Stimulated activated CD8-positive, alpha-beta memory T cell treated with anti-CD3 and anti-CD28 coated beads, Interleukin-2, amount 100 ng/mL, for 48 hours (primary cell): ENCODE measurements at places on chromosomes 12 and 14.

GRCh38 chr12:27193854-27194544 is 50.1 kb upstream of the STK38L start:
- DNase-seq = no peak

GRCh38 chr14:55438066-55438683 is 2.2 kb downstream of the TBPL2 start:
- DNase-seq = no peak

DNA sequence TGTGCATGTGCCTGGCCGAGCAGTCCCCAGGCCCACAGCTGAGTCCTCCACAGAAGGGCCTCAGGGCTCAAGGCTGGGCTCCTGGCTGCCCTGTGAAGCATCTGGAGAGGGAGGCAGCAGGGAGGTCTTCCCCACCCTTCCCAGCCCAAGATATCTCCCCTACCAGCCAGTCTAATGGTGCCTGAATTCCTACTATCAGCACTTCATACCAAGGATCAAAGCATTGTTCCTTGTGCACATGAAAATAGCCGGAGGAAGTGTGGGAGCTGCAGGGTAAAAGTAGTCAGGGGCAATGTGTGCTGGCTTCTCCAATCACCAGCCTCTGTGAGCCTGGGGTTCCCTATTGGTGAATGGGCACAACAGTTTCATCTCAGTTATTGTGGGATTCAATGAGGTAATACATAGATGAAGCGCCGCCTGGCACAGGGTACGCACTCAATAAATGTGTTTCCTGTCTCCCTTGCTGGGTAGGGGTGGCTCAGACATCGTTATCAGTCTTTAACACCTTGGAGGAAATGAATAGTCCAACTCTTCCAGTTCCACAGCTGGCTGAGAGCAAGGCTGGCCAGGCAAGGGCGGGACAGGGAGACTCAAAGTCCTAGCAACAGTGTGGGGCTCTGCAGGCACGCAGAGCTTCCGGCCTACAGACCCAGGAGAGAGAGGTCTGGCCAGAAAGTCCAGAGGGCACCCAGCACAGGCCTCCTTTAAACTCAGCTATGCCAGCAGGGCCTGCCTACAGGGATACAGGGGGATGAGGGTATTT is 39.1 kb upstream of the PNMA1 start:
- no peak for DNase-seq

DNA sequence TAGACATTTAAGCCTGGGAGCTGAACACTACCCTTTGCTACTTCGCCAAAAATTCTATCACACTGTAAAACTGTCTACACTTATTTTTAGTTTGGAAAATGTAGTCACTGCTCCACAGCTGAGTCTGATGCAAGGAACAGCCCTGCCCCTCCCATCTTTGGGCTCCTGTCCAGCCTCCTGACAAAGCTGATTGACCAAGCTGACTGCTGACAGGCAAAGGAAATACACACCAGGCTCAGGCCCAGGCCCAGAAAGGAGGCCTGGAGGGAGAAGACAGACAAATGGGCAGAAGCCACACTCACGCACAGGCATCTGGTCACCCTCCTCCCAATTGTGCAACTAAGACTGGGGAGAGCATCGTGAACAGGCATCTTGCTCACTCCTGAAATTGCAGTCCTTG is 55.3 kb downstream of the ISCA2 start:
- no peak for DNase-seq

GRCh38 chr12:21223930-21224329 is 92.9 kb downstream of the SLCO1B1 start:
- no peak for DNase-seq

- no peak for DNase-seq
Observed at GRCh38 chr12:116366456-116366776, 88.9 kb upstream of the MED13L start.

DNA sequence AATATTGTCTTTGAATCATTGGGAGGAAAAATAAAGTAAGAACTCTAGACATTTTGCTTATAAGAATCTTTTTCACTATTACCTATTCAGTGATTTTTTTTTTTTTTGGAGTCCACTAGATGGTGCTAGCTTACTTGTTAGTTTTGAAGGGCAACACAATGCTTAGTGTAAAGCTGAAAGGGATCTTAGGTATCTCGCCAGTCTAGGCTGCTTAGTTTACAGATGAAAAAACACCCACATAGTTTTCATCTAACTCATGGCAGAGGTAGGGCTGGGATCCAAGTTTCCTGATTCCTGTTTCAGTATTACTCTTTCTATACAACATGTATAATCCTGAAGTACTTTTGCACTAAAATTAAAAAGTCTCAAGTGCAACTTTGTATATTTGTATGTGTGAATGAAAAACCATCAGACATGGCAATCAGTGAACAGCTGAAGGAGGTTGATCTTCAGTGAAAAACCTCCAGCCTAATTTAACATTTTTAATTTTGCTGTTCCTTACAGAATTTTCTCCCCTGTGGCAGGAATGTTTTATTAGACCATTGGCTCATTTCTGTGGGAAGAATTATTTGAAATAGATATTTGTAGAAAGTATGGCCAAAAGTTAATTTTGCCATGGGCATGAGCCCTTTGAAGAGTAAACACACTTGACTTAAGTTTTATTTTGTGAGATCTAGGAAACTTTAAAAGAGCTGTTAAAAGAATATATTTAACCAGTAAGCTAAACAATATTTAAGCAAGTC is 40.7 kb downstream of the LRRIQ1 start:
- no peak for DNase-seq

- DNase-seq = no peak
Observed at GRCh38 chr12:114767906-114768722, 84.1 kb upstream of the TBX3 start.

GRCh38 chr12:10901427-10901826 is 7.9 kb downstream of the TAS2R13 start:
- no peak for DNase-seq

DNA sequence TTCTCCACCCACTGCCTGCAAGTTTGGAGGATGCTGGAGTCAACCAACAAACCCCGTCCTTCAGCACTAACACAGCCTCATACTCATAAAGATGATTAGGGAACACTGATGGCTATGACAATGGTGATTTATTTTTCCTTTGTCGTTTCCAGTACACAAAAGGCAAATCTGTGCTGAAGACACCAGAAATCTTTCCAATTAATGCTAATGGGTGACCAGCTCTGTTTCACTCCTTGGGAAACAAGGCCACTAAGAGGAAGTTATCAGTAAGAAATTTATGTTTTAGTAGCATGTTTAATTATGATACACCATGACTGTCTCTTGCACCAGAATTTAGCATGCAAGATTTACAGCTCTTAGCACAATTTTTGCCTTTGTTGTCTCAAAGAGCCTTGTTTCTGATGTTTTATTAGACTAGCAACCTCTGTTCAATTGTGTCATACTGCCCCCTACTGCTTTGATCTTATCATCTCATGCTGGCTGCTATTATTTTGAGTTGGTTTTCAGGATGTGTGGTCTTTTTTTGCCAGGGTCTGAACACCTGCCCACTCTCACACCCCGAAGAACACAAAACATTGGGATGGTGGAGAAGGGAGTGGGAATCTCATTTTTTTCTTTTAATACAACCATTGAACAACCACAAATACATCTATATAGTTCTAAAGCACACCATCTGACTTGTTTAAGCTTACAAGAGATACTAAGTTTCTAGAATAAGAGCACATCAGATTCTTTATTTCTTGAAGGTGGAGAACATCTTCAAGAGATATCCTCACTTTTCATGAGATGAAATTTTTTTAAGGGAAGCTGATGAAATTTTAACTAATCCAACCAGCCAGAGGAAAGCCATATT is 160.9 kb downstream of the SPTSSA start:
- no peak for DNase-seq

- no peak for DNase-seq
Observed at GRCh38 chr12:50745861-50746260, 18.0 kb upstream of the ATF1 start.

DNA sequence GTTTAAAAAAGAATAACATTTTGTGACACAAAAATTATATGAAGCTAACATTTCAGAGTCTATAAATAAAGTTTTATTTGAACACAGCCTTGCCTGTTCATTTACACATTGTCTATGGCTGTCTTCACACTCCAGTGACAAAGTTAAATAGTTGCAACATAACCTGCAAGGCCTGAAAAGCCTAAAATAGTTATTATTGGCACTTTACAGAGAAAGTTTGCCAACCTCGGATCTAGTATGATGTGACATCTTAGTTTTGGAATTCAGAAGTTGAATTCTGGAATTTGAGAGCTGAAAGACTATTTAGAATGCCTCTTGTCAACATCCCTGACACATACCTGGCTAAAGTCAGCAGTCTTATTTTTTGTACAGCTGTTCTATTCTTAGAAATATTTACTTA is 68.3 kb downstream of the DYRK2 start:
- DNase-seq = no peak

DNA sequence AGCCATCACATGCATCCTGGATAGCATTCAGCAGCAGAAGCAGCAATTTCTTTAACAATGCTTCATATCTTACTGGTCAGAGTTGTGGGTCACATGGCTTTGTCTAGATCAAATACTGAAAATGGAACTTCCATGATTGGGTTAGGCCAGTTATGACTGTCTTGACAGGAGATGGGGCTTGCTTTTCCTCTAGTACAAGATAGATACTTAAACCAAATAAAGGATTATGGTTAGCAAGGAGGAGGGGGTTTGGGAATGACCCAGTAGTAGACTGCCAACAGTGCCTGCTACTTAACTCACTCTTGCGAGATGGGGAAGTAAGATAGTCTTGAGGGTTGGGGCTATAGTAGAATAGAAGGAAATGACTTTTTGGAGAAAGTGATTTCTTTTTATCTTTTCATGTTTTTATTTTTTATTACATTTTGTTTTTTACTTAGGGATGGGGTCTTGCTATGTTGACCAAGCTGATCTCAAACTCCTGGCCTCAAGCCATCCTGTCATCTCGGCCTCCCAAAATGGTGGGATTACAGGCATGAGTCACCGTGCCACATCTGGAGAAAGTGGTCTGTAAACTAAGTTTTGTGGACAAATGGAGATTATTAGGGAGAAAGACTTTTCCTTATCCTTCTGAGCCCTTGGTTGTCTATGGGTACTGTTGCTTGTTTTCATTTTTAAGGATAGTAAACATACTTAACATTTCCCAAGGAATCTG is 37.6 kb downstream of the WNK1 start:
- no peak for DNase-seq

DNA sequence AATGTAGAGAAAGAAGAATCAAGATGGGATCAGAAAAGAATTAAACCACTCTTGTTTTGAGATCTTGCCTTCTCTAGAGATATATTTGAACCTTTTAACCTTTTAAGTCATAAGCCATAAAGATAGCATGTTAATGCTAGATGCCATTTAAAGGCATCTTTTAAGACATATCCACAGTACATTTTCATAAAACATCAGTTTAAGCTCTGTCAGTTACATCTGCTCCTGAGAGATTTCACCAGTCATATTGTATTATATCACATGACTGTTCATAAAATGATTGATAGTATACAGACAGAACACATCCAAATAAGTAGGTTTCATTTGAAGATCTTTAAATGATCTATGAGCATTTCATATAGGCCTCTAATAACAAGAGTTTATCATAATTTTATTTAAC is 1238.5 kb downstream of the SLC16A7 start:
- DNase-seq = no peak

GRCh38 chr12:80419644-80420043 is 24.4 kb upstream of the PTPRQ start:
- DNase-seq = no peak

- DNase-seq = no peak
Observed at GRCh38 chr12:132583736-132584135, 26.6 kb downstream of the LRCOL1 start.

DNA sequence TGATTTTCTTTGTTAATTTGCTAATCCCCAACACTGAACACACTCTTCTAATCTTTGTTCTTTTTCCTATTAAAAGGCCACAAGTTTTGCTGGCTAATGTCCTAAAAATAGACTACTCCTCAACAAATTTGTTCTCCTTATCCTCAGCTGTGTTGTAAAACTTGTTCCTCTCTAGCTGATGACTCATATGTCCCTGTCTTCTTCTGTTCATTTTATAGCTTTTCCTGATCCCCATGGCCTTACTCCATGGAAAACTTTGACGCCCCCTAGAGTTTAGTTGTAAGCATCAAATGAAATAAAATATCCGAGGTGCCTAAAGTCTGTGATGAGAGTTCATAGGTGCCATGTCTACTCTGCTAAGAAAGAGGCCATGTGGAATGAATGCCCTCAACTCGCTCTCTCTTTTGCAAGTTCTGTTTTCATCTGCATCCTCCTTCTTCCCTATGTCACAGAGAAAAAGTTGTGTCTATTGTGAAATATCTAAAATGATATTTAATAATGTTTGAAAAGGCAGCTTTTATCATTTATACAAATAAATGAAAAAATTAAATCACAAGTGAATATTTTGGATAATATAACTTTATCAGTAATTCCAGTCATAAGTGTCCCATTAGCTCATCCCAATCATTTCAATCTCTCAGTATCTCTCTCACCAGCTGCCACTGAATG is 237.9 kb downstream of the IPO8 start:
- DNase-seq = no peak

GRCh38 chr14:43041207-43041606 is 1434.5 kb downstream of the LRFN5 start:
- DNase-seq = no peak

DNA sequence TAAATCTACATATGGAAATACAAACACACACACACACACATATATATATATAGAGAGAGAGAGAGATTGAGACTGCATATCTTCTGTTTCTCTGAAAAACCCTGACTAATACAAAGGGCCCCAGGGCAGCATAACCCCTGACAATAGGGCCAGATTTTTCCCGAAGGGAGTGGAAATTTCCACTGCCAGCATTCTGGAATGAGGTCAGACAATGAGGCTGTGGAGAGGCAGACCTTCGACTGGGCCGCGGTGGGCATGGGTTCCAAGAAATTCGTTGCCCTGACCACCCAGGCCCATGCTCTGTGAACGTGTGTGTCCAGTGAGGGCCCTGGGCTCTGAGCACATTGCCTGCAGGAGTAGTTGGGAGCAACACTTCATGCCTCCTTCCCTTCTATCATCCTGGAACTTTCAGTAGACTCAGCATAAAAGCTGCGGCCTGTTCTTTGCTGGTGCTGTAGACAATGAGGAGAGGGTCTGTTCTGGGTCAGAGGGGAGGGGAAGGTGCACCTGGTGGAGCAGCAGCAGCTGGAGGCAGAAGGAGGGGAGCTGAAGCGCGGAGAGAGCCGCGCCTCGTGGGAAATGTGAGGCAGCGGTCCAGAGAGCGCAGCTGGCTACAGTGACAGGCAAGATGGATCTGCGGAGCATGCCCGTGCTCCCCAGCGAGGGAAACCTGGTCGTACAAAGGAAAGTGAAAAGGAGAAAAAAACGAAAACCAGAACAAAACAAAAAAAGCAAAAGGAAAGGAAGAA is 25.6 kb upstream of the CCDC60 start:
- no peak for DNase-seq

- DNase-seq = no peak
Observed at GRCh38 chr12:91021076-91021475, 16.3 kb upstream of the EPYC start.

DNA sequence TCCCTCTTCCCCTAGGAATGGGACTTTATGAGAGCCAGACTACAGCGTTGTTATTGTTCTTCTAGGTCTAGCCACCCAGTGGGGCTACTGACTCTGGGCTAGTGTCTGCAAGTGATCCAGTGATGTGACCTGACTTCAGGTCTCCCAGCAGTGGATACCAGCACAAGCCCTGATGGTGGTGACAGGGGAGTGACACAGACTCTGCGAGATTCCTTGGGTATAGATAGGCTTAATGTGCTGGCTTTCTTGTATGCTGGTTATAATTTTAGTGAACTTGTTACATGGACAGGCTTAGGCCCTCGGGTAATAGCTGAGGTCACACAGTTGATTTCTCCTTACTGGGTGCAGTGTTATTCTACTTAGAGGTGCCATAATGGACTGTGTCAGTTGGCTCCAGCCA is 106.9 kb downstream of the TBC1D30 start:
- no peak for DNase-seq

- DNase-seq = no peak
Observed at GRCh38 chr14:32603992-32604565, 275.0 kb downstream of the AKAP6 start.
